ENCODE measurements at places on chromosomes 7 and 10. TPM values are rescaled to one million over a fixed set of nuclear protein-coding genes. Genes with fewer than 3 reads are reported as not detected.
A peak's percentile ranks its signal among the peaks of the same experiment; 100 is the strongest.

The SYPL1 gene
- total RNA-seq, result 91.2 TPM

The TMEM270 gene
- total RNA-seq, result not detected

- DNase-seq, result peak; percentile 65
These were observed 49.0 kb downstream of the SCIN start for GRCh38 chr7:12619461-12620069.

DNA sequence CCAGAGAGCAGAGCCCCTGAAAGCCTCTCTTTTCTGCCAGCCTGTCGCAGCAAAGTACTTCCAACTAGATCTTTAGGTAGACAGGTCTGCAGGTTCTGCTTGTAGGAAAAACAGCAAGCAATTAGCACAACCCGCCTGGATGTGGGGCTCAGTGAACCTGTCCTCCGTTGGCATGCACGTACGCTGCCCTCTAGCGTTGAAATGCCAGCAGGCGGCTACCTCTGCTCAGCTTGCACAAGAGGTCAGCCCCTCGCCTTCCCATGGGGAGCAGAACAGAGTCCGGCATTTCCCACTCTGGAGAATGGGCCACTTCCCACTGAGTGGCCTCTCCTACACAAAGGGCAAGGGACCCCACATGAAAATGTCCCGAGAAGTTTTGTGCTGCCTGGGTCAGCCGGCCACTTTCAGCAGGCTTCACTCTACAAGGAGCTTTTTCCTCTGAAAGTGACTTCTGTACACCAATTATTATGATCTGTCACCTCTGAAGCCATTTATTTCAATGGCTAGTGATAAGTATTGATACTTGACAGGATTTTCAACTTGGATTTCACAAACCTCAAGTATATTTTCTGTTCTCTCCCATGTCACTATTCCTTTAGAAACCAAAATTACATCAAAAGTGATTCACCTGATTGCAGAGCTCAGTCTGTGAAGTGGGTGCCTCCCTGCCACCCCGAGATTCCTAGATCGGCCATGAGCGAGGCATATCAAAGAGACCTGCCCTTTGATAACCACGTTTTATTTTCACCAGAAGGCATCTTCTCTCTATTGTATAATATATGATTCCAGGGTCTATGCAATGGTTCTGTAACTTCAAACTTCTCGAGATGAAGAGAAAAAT is 56.7 kb downstream of the JCAD start:
- DNase-seq, result peak; percentile 82

- DNase-seq, result no peak
These were observed 6.1 kb downstream of the NRF1 start for GRCh38 chr7:129617652-129618051.

DNA sequence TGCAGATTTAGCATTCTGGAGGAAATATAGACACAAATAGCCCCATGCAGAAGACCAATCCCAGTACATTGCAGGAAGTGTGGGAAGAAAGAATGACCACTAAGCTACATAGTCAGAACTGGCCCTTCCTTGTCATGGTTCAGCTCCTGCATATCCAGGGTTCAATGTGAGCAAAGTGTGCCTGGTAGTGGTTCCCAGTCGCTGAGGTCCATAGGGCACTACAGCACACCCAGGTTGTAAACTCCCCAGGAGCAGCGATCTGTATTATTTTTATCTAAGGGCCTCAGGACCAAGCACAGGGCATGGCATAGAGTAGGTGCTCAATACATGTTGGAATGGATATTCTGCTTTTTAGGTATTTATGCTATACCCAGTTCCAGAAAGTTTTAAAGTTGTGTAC is 114.4 kb downstream of the RTKN2 start:
- no peak for DNase-seq

The CLDN4 gene
- total RNA-seq, result 689 TPM

The CYP2C19 gene
- not detected for total RNA-seq

DNA sequence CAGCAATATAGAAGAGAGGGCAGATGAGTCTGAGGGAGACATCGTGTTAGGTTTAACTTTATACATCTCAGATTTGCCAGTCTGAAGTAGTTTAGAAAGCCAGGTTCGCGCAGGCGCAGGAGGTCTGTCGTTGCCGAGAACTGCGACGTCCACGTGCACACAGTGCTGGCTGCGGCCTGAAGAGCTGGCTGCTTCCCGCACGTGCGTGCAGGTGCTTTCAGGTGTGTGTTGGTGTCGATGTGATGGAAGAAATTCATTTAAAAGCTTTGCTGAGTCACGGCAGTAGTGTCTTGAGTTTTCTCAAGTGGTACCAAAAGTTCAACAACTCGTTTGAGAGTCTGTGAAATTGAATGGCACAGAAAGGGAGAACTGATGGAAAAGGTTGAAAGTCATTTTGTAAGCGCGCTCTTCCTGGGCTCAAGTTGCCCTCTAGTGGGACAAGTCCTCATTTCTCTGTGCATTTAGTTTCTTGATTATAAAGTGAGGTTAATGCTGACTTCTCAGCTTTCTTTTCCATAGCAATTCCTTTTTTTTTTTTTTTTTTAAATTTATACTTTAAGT is 18.6 kb downstream of the WDR37 start:
- DNase-seq, result no peak

DNA sequence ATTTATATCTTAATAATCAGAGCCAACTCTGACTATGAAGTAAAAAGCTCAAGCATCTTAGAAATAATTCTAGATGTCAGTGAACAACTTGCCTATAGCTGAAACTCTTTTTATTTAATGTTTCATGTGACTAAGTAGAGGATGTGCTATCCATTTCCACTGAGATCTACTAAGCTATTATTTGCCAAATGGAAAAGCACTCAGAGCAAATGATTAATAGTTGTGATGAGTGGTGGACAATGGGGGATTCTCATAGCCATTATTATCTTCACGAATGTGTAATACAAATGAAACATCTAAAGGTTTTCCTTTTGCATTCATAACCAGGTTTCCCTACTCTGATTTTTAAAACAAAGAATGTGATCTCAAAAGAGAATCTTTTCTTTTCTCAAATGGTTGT is 126.6 kb upstream of the GNAI1 start:
- no peak for DNase-seq

GRCh38 chr10:131433568-131433967 is 122.0 kb upstream of the TCERG1L start:
- DNase-seq, result no peak

DNA sequence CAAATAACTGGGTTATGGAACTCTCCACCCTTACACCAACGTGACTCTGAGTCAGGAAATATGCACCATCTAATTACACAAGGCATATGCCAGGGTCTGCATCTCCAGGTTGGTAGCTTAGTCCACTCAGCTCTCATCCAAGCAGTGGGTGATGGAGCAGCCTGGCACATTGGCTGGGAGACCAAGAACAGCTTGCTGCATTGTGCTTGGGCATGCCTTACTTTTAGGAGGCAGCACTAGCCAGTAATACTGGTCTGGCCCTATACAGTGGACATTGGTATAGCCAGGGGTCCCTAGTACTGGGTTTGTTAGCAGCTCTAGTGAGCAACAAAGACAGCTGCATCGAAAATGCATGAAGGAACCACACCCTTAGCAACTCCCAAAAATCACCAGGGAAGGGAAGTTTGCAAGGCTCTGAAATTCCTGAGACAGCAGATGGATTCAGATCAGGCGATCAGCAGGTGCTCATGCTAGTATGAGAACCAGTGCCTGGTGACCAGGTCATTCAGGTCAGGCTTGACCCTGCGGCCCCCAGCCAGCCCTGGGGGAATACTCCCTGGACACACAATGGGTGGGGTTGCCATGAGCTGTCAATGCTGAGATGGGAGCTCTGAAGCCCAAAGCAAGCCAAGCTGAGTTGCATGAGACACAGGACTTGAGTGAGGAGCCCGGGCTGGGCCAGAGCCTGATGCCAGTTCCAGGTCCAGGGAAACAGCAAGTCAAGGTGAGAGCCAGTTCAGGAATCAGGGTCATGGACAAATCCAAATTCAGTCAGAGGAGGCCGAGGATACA is 217.9 kb upstream of the ZMIZ1 start:
- DNase-seq, result no peak

DNA sequence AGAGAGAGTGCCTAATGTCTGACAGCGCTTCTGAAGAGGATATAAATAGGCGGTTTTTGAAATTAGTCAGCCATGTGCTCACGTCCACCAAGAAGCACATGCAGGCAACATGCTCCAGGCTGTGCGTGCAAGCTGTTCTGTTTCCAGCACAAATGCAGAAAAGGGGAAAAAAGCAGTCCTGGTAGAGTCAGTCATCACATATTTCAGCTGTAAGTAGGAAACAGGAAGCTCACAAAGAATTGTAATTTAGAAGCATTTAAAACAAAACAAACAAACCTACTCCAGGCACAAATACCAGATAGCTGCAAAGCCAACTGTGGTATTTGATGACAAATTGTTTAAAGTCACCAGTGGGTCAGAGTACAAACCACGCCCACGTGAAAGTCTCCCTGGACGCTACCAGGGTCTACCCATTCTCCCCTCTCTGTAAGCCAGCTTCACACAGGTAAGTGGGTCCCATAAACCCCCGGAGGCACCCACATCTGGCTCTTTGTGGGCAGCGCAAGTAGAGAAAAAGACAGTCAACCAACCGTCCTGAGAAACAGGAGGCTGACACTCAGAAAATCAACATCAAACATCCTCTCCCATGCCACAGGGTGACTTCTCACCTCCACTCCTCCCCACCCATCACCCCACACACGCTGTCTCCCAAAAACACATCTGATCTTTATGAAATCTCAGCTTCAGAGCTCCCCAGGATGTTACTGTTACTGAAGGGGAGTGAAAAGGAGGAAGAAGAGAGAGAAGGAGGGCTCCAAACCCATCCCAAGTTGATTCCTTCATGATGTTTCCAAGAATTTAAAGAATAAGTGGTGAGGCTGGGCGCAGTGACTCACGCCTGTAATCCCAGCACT is 186.4 kb downstream of the FAM107B start:
- DNase-seq, result peak; percentile 90

DNA sequence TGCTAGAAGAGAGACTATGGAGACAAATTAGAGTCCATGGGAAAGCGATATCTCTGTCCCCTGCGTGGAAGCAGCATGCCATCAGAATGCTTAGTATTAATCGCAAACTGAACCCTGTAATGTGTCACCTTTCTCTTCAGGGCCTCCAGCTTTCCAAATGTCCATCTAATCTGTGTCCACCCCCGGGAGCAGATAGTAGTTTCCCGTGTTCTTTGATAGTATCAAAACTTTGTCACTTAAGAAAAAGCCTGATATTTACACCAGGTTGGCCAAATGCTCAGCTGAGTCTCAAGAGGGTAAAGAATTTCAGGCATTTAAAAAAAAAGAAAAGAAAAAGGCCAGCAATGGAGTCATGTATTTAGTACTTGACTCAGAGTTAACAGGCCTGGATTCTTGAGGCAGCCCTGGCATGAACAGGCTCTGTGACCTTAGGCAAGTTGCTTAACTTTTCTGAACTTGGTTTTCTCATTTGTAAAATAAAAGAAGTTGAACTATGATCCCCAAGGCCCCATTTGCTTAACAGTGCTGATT is 10.4 kb upstream of the GSAP start:
- DNase-seq, result peak; percentile 65

The PPP1R17 gene
- not detected for total RNA-seq

DNA sequence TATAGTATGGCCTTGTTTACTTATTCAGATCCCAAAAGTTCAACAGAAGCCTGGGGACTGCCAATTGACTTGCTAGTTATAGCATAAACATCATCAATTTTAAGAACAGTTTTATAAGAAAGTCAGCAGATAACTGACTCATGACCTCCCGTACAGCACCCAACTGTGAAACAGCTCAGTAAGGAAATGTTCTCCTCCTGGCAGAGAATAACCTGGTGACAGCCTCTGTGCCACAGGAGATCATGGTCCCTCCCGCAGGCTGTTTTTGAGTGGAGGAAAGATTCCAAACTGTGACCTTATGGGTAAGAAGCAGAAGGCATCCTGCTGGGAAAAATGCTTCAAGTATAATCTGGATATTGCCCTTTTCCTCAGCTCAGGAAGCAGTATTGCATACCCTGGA is 182.5 kb downstream of the SEMA3D start:
- DNase-seq, result no peak

The SAMD9L gene
- total RNA-seq, result 15.6 TPM

DNA sequence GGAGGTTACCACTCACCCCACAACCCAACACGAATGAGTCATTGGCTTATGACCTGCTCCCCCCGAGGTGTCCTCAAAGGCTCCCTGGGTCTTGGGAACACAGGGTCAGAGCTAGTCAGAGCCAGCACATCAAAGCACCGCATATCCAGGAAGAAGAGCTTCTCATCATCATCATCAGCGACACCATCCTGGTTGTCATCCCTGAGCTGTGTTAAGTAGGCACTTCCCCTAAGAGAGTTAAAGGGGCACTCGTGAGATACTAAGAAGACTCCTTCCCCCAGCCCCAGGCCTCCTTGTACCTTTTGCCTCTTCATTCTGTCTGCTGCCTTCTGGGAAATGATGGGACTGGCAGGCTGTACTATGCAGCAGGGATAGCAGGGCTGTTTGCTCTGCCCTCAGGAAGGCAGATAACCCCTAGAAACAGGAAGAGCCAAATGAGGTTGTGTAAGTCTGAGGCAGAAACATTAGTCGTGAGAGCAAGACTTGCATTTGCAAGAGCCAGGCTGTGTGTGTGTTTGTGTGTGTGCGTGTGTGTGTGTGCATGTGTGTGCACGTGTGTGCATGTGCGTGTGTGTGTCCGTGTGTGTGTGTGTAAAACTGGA is 11.1 kb upstream of the CPA1 start:
- DNase-seq, result peak; percentile 84

The GLI3 gene
- 0.35 TPM for total RNA-seq

The ABCC2 gene
- total RNA-seq, result 0.65 TPM

The ZNF107 gene
- 8.1 TPM for total RNA-seq

The MYL10 gene
- total RNA-seq, result not detected

- DNase-seq, result no peak
These were observed 328.4 kb upstream of the NFE2L3 start for GRCh38 chr7:25823571-25823970.

All from renal cortical epithelial cell (primary cell).